ENCODE measurements at places on chromosomes 1 and 21.

- no peak for DNase-seq
Measured at GRCh38 chr1:195373856-195374255, 1234.4 kb downstream of the KCNT2 start.

DNA sequence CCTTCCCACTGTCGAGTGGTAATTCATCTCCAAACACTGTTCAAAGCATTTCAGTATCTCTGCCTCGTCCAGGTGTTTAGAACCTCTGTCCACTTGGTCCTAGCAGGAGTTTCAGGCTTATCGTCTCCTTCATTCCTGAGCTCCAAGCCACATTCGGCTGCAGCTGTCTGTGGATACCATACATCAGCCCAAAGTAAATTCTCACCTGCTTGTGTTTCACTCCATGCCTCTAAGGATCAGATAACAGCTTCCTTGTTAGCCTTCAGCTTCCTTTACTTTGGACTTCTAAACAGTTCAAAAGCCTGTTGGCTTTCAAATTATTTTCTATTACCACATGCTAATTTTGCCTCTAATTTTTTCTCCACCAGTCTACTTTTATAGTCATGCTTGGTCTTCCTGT lies 219.0 kb upstream of the L1TD1 start:
- no peak for DNase-seq

DNA sequence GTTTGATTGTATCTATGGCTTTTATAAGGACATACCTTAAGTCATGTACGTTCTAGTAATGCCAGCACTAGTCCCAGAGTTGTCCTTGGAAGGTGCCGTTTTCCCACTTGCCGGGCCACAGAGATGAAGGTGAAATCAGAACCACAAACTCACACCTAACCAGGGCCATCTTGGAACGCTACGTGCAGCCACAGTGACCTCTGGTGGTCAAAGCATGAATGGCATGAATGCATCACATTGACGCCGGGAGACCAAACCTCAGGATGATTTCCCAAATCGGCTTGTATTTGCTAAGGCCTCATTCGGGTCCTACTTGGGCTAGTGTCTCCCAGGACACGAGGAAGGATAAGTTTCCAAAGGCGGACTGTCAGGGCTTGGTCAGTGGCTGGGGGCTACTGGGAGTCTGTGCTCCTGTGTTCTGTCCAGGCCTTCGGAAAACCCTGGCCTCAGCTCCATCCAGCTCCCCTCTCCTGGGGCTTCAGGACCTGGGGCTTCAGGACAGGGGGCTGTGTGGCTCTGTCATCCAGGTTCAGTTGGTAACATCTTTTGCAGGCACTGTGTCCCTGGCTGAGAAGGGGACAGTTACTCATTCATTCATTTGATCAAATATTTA lies 260.5 kb downstream of the PRDM2 start:
- peak; percentile 6 for DNase-seq

GRCh38 chr1:198108636-198109370 lies 48.0 kb upstream of the NEK7 start:
- DNase-seq, result no peak

GRCh38 chr1:198889101-198889500 lies 250.3 kb downstream of the PTPRC start:
- no peak for DNase-seq

DNA sequence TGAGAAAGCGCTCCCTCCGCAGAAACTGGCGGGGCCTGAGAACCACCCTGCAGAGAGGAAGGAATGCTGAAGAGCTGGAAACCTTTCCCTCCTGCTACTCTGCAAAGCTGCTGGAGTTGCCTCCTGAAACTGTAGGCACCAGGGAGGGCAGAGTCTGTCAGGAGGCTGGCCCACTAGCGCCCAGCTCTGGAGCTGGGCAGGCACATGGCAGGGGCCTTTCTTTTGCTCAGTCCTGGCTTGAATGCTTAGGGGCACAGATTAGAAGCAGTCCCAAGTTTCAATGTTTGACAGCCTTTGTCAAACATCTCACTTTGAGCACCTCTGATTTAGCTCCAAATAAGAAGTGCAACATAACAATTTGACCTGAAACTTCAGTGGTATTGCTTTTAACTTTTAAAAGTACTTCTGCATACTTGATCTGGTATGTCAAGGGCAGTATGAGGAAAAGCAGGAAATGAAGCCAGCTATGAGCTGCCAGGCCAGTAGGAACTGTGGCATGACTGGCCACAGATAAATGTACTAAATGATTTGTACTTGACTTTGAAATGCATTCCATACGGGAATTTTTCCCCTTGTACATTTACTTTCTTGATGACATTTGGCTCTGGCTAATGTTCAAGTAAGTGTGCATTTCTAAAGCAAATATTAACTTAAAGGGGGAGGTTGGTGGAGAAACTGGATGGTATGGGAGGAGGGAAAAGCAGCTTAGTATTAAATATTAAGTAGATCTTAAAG lies 7.2 kb downstream of the C1orf116 start:
- DNase-seq, result no peak

DNA sequence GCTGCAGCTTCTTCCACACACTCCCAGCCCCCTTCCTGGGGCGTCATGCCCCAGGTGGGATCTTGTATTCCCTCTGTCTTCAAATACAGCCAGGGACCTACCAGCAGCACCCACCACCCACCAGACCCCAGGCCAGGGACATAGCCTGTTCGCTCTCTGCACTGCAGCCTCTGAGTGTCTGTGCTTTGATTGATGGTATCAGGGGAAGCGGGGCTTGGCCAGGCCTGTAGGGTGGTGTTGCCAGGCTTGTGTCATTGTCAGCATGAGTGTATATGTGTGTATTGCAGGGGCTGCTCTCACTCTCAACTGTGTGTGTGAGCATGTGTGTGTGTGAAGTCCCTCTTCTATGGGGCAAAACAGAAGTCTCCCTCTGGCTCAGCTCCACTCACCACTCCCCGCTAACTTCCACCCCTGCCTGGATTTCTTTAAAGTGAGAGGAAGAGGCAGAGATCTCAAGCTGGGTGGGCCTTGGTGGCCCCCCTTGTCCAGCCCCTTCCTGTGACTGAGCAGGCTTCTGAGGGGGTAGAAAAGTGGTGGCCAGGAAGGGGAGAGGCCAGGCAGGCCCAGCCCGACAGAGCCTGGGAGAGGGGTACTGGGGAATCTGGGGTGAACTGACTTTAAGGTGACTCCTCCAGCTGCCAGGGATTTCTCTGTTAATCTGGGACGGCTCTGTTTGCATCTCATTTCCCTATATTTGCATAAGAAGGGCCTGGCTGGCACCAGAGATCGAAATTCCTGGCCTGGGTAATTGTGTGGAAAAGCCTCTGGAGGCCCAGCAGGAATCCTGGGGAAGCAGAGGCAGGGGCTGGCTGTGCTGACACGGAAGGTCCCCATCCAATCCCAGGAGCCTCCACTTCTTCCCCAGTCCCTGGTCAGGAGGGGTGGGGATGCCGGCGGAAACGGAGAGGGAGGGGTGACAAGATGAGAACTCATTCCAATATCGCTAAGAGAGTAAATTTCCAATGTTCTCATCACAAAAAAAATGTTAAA lies 18.6 kb upstream of the ADGRB2 start:
- DNase-seq, result no peak

GRCh38 chr1:17365293-17365692 lies 6.7 kb upstream of the PADI6 start:
- DNase-seq, result no peak

DNA sequence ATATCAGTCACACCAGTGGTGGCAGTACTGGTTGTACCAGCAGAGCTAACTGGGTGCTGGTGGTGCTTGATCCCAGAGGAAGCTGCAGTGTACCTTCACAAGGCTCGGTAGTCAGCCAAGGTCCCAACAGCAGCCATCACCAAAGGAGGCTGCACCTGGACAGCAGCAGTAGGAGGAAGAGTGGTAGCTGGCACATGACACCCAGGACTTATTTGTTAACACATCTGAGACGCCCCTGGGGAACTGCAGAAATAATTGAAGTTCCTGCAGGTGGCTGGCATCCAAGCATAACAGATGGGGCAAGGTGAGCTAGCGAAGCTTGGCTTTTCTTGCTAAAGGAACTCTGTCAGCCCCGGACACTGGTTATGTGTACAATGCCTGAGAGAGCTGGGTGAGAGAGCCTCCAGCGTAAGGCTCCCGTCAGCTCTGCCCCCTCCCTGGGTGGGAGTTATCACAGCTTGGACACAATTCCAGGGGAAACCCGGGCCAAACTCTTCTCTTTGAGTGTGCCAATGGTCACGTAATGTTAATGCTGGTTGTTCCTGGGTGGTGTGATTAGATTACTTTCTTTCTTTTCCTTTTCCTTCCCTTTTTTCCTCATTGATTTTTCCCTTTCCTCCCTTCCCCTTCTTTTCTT lies 29.1 kb upstream of the PARP1 start:
- DNase-seq, result no peak

DNA sequence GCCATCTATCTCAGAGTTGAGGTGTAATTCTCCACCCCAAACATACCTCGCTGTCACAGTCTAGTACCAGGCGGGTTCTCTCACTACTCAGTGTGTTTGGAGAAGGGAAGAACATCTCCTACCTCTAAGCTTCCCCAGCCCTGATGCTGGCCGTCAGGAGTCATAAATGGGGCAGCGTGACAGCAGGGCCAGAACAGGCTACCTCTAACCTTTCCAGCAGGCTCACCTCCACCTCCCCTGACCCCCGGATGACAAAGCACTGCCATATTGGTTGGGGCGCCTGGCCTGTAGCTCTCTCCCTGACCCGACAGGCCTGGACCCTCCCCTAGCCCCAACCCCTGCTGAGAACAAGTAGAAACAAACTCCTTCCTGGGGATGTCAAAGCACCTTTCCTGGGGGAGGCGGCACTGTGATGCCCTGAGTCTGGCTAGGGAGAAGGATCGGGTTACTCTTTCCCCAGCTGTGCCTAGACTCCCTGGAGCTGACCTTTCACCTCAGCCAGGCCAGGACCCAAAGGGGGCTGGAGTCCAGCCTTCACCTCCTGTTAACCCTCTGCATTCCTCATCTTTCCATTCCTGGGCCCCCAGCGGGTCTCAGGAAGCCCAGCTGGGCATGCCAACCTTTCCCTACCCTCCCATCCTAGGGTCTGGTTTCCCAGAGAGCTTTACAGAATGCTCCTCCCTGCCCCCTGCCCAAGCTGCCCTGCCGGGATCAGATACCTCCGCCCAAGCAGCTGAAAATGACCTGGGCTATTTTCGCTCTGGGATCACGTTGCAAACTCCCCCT lies 34.2 kb downstream of the AHDC1 start:
- DNase-seq, result no peak

DNA sequence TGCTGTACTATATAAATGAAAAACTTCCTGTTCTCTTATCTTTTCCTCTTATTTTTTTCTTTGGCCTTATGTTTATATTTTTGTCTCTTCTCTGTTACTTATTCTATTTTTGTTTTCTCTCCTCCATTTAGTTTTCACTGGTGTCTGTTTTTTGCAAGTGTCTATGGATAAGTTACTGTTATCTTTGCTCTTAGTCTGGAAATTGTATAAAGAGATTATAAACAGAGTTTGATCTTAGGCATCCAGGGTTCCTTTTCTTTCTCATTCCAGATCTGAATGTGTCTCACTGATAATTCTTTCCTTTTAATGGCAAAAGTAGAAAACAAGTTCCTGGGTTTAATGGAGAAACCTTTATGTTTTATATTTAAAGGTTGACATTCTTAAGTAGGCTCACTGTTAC lies 34.5 kb downstream of the MAN1A2 start:
- no peak for DNase-seq

DNA sequence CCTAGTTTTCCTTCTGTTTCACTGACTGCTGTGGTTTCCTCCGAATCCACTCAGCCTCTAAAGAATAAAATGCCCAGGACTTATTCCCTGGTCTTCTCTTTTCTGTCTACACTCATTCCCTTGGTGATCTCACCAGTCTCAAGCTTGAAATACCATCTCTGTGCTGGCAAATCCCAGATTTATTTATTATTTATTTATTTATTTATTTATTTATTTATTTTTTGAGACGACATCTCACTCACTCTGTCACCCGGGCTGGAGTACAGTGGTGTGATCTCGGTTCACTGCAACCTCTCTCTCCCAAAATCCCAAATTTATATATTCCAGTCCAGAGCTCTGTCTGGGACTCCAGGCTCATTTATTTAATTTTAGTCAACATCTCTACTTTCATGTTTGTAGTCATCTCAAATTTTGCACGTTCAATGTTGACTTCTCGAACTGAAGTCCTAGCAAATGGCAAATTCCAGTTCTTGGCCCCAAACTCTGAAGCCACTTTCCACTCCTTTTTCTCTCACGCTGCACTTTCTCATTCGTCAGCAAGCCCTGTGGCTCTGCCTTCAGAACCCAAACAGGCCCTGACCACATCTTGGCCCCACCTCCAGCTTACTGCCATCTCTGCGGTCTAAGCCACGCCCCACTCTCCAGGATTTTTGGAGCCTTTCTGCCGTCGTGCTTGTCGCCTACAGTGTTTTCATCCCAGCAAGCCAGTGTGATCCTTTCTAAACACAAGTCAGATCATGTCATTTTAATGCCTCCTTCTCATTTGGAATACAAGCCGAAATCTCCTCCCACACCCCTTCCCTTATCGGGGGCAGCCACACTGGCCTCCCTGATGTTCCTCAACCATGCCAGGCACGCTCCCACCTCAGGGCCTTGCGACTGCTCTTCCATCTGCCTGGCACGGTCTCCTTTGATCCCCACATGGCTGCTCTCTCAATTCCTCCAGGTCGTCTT lies 14.2 kb upstream of the TENT5B start:
- peak; percentile 31 for DNase-seq

- DNase-seq, result no peak
Measured at GRCh38 chr1:1599030-1599934, 653 bp downstream of the FNDC10 start.

DNA sequence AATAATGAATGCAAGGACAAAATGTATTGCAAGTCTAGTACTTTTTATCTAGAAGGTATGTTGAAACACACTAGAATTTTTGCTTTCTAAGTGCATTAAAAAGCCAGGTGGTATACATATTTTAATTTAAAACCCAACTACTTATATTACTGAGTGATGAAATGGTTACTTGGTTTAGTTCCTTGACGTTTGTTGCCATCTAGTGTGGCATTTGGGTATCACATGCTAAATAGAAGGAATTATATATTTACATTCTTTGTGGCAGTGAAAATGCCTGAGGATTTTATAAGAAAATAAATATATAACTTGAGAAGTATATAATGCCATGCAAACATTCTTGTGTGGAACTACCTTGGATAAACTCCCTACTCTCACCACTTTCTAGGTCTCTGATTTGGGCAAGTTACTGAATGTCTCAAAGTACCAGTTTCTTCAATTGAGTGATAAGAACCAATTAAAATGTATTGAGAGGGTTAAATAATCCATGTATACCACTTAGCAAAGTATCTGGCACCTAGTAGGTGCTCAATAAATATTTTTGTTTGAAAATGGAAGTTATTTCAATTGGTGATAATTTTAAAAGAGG lies 69.6 kb downstream of the SDCCAG8 start:
- peak; percentile 46 for DNase-seq

DNA sequence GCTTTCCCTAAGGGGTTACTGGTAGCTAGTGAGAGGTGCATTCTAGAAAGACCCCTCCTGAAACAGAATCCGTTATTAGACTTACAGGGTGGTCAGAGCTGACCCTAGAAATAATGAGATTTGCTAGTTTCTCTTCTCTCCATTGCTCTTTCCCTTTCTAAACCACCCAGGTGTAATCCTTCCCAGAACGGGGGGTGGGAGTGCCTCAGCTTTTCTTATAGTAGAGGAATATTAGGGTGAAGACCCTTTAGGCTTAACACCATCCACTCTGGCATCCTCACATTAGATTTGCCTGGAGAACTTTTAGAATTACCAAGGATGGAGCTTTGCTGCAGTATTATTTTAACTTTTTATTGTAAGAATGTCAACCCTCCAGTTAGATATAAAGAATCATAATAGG lies 49.4 kb downstream of the CAPN9 start:
- DNase-seq, result no peak

- DNase-seq, result no peak
Measured at GRCh38 chr1:155608888-155609225, 1.2 kb upstream of the MSTO1 start.

All from fibroblast of skin of left biceps (primary cell).